ENCODE measurements at places on chromosomes 3 and 15.

GRCh38 chr3:37673401-37673800 lies 188.3 kb upstream of the CTDSPL start:
- no peak for DNase-seq

DNA sequence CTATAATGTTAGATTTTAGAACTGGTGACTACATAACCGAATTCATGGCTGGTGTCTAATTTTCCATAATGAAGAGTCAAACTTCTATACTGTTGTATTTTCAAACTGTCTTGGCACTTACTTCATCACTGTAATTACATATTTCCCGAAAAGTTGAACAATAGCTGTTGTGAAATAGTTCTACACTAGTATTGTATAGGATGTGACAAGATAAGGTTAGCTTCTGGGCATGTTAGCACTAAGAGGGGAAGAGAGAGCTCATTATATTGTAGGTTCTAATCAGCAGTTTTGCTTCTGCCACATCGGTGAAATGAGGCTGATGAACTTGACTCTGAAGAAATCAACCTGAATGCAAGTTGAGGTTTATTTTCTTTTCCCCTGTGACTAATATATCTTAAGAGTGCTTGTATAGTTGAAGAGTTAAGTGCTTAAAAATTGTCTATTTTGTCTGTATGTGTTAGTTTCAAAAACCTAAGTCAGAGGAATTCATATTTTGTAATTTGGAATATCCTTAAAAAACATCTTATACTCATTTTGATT lies 8.9 kb downstream of the GYG1 start:
- no peak for DNase-seq

DNA sequence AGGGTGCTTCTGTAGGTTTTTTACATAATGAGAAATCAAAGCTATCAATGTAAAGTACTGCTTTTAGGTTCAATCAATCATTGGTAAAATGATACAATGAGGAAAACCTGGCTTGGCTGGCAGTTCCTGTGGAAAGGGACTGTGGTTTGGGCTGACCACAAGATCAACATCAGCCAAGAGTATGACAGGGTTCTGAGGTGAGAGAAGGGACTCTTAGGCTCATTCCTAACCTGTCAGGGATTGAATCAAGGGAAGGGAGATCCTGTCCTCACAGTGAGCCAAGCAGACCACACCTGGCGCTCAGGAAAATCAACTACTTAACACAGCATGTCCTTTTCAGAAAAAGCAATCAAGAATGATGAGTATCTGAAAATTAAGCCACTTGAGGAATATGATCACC lies 111.1 kb downstream of the MAGI1 start:
- no peak for DNase-seq

DNA sequence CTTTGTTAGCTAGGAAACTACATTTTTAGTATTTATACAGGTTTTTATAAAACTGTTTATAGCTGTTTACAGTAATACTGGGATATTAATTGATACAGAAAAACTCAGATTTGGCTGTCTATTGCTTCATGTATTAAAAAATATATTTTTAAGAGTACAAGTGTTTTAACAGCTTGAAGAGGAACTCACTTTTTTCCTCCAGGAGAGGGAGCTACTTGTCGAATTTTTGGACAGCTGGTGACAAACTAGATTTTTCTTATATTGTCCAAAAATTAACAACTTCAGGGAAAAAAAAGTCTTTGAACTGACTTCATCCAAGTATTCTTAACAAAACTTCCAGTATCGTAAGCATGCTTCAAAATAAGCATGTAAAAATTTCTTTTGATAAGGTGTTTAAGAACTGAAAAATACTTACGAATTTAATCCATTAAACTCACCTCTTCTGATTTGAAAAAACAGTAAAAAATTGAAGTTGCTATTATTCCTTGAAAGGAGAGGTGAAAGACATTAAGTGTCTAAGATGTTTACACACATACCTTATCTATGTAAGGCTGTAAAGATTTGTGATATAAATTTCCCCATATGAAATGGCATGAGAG lies 4.0 kb downstream of the DIPK2A start:
- DNase-seq, result no peak

- no peak for DNase-seq
Observed at GRCh38 chr3:4426782-4427344, 40.2 kb downstream of the SUMF1 start.

GRCh38 chr3:66397745-66398144 lies 103.1 kb downstream of the LRIG1 start:
- DNase-seq, result no peak

DNA sequence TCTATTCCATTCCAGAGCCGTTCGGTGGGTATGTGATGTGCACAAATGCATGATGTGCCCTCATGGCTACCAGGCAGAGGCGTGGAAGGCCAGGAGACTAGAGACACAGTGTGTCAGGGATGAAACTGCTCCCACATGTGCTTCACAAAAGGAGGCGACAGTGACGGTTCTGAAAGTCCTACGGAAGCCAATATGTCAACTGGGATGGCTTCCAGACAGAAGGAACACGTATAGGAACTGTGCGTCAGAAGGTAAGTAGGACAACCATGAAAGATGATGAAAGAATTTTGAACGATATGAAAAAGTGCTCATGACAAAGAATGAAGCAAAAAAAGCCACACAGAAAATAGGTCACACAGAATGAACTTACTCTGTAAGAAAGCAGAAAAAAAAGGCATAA lies 34.1 kb downstream of the GLB1 start:
- peak; percentile 48 for DNase-seq

DNA sequence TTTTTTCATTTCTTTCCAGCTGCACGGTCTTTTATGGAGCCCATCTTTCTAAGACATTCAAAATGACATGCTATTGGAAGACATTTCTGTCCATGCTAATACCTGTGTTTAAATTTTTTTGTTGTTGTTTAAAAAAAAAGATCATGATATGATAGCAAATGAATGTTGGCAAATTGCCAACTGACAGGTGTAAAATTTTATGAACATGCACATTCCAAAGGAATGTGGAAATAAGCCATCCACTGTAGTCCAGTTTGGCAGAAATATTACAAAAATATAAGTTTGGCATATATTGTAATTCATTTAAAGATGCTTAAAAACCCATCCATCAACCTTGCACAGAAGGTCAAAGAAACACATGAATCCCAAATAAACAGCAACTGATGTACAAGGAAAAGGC lies 75.6 kb upstream of the WNT5A start:
- DNase-seq, result no peak

DNA sequence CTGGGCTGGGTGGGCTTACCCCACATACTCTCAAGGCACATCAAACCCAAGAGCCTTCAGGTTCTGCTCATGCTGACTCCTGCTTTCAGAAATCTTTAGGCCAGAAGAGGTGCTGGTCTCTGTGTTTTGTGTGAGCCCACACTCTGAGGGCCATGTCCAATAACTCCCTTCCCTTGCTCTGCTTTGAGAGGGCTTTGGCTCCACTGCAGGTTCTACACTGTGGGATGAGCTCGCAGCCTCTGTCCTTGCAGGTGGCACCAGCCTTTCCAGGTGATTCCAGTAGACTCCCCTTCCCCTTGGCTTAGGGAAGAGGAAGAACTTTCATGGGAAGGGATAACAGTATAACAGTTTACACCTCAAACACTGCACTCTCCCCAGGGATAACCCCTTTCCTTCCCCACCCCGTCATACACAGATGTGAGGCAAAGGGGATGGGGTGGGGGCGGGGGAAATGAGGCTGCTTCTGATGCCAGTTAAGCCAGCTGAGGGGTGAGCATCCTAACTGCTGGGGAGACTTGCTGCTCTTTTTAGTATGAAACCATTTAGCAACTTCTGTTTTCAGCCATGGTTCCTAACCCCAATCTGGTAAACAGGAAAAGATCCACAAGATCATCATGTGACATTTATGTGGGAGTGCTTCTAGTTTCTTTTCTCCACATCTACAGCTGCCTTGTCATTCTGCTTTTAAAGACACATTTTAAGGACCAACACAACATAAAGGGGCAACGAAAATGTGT lies 262.4 kb downstream of the SLC9A9 start:
- no peak for DNase-seq

DNA sequence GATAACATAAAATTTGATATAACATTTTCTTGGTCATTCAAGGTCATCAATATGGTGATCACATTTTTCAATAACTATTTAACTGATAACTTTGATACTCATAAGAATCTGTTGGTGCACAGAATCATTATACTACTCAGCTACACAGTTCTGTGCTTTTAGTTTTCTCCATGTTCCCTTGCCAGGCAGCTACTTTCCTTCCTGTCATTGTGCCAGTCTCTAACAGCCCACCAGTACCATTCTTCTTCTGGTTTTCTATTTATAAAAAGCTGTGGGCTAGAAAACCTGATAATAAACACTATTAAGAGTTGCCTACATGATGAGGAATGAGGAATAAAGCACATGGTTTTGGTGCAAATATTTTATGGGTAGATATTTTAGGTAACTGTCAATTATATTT lies 77.6 kb downstream of the C3orf80 start:
- DNase-seq, result no peak

DNA sequence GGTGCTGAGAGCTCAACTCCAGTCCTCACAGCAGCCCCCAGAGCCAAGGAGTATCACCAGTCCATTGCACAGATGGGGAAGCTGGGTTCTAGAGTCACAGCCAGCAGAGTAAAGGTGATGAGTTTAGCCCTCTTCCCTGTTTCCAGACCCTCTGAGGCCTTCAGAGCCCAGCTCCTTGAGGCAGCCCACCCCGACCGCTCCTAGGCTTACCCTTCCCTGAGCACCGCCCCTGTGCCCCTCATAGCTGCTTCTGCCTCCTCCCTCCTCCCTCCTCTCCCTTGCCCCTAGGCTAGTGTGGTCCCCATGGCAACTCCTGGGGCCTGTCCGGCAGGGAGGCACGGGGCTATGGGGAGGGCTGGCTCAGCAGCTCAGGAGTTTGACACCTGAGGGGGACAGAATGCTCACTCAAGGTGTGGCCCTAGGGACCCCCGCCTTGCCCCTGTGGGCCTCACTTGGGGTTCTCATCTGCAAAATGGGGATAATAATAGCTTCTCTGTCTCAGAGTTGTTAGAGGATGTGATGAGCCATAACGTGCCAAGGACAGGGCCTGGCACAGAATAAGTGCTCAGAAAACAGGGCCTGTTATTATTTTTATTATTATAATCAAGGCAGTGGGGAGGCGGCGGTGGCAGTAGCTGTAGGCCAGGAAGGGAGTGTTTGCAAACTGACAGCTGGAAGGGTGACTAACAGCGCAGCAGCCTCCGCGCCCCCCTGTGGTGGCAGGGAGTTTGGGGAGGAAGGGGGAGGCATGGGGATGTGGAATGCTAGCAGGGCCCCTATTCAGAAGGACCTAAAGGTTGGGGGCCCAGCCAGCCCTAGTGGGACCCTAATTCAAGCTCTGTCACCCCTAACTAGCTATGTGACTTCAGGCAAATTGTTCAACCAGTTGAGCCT lies 11.5 kb downstream of the CSK start:
- peak; percentile 82 for DNase-seq

GRCh38 chr15:41979493-41980266 lies 7.3 kb upstream of the EHD4 start:
- DNase-seq, result no peak

All from CD4-positive, alpha-beta T cell treated with Interleukin-4 for 1 hour (primary cell).